ENCODE measurements at places on chromosomes 4 and X.
A peak's percentile ranks its signal among the peaks of the same experiment; 100 is the strongest.

DNA sequence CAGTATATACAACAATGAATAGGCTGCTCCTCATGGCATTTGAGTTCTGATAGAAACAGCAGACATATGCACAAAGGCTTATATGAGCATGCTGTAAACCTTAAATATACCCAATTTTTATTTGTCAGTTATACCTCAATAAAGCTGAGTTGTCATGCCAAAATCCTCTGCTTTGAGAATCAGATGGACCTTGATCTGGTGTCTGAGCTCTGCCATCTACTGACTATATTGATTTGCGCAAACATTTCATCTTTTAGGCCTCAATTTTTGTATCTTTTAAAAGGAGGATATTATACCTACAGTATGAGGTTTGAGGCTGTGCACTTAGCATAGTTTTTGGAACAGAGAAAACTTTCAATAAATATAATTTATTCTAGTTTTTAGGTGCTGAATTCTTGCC, 85.2 kb downstream of the PRRG1 start:
- DNase-seq: no peak

DNA sequence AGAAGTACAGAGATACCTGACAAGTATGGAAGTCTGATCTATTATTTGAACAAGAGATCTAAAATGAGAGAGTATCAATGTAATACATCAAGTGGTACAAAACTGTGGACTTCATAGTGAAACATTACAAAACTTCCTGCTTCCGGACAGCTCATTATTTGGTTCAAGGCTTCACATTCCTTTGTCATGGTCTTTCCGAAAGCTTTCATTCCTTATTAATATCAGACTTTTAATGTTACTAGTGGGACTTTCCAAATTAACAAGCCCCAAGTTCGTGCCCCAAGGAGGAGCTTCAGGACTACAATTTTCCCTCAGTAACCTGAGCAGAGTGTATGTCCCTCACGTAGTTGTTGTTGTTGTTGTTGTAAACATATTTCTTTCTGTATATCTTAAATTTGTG, 1.2 kb downstream of the CHIC2 start:
- peak; percentile 1 for DNase-seq

DNA sequence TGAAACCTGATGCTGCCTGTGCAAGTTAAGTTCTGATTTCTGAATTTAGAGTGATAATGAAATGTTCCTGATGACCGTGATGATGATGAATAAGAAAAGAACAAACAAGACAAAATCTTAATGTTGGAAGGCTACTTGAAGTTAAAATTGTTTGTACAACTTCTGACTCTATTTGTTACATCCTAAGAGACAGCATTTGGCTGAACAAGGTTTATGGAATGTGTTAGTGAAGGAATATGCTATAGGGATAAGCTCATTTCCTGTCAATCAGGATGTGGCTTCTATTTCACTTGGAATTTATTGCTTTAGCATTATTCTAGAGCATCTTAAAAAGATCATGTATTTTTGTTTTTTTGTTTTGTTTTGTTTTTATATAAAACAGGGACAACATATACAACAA, 267.5 kb downstream of the FAT4 start:
- no peak for DNase-seq

DNA sequence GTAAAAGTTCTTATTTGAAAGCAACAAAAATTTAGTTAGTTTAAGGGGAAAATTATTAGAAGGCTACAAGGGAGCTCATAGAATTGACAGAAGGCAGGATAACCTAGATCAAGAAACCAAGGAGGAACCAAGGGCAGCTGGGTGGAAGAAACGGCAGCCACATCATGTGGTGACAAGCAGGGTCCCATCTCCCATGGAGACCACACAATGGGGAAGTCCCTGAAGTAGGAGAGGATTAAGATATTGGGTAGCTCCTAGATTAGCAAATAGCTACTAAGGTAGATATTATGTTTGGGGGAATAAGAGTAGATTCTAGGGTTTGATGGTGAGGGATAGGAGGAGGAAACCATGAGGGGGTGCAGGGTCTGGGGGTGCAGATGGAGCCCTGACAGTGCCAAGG, 48.0 kb upstream of the TMEM154 start:
- no peak for DNase-seq

DNA sequence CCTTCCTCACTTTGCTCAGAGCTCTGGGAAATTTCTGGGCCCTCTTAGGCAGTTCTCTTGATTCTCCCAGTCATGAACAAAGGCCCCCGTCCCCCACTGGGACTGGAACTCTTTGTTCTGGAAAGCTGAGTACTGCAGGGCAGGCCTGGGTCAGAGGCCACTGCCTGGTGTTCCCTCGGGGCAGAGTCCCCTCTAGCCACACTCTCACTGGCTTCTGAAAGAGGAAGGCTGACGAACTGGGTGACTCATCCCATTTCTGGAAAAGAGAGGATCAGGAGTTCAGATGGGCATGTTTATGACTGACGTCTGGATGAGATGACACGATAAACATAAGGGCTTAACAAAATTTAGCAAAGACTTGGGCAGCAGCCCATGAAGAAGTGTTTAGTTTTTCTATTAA, 47.7 kb downstream of the DDX3X start:
- DNase-seq: no peak

- DNase-seq: no peak
Observed at GRCh38 chr4:140793291-140793690, 37.1 kb upstream of the TBC1D9 start.

GRCh38 chrX:46204721-46205422, 340.3 kb downstream of the ZNF674 start:
- DNase-seq: no peak

DNA sequence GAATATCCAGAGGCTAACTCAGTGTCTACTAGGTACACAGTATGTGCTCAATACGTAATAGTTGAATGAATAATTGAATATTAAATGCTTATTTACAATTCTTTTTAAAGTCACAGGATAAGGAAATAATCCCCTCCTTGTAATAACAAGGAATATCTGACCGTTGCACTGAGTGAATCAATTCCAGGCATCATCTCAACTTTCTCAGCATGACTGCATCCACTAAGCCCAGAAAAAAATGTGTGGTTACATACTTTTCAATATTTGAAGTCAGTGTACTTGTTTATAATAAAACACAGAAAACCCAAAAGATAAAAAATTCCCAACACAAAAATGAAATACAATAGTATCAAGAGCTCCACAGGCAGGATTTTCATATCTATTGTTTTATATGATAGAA, 105.4 kb downstream of the TMEM144 start:
- DNase-seq: no peak

- DNase-seq: no peak
Observed at GRCh38 chr4:85798012-85798770, 323.2 kb downstream of the ARHGAP24 start.

GRCh38 chrX:132612821-132613564, 124.2 kb upstream of the MBNL3 start:
- no peak for DNase-seq

GRCh38 chr4:78059524-78059889, 2.4 kb downstream of the FRAS1 start:
- no peak for DNase-seq

GRCh38 chrX:107758231-107758766, 17.3 kb downstream of the TSC22D3 start:
- no peak for DNase-seq

- DNase-seq: no peak
Observed at GRCh38 chrX:48972220-48973164, 848 bp upstream of the KCND1 start.

GRCh38 chr4:155837203-155837796, 28.8 kb downstream of the ASIC5 start:
- DNase-seq: no peak

GRCh38 chr4:127211650-127212560, 420.9 kb upstream of the INTU start:
- DNase-seq: no peak

- peak; percentile 10 for DNase-seq
Observed at GRCh38 chr4:113355550-113356371, 306.3 kb downstream of the ANK2 start.

GRCh38 chr4:174496631-174497432, 25.5 kb downstream of the HPGD start:
- DNase-seq: no peak

GRCh38 chr4:156015781-156016180, 62.1 kb upstream of the CTSO start:
- DNase-seq: no peak

- no peak for DNase-seq
Observed at GRCh38 chrX:80751456-80751855, 58.2 kb downstream of the BRWD3 start.

GRCh38 chr4:150769845-150770244, 187.9 kb downstream of the MAB21L2 start:
- DNase-seq: no peak

DNA sequence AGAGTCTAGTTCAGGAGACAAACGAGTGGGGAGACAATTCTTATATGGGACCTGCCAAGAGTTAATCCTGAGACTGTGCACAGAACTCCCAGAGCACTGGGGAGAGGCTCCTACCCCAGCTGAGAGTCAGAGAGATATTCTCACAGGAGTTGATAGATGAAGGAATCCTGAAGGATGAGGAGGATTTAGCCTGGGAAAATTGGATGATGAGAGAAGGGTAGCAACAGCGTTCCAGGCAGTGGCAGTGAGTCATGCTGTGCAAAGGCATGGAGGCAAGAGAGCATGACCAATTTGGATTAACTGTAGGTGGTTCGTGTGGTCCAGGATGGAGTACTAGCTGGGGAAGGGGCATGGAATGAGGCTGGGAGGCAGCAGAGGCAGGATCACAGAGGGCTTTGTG, 318.6 kb downstream of the LDB2 start:
- DNase-seq: no peak

GRCh38 chrX:18394477-18394876, 30.9 kb upstream of the CDKL5 start:
- no peak for DNase-seq

DNA sequence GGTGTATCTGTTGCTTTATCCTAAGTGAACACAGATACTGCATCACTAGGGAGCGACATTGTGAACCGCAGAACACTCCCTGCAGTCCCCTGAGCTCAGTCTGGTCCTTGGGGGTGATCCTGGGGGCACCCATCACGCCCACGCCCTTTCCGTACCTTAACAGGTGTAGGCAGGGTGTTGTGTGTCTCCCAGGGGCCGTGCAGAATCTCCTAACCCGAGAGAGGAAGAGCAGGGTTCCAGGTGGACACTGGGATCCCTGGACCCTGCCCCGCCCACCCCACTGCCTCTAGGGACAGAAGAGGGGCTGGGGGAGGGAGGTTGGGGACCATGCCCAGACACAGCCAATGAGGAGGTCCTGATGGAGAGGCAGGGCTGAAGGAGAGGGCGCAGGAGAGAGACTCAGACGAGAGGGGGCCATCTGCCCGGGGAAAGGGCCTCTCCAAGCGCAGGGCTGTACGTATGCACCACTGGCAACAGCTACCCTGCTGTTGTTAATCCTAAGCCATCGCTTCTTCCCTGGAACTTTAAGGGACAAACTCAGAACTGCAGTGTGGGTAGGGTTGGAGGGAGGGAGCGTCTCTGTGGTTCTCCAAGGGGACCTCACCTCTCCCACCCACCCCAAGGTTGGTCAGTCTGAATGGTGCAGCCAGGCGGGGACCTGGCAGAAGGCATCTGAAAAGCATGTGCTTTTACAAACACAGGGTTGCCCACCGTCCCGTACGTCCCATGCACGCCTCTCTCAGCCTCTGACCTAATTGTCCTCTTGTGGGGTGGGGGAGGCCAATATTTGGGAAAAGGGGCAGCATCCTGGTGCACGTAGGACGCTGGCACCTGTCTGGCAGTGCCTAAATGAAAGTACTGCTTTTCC, 2.5 kb downstream of the P2RY8 start:
- no peak for DNase-seq

DNA sequence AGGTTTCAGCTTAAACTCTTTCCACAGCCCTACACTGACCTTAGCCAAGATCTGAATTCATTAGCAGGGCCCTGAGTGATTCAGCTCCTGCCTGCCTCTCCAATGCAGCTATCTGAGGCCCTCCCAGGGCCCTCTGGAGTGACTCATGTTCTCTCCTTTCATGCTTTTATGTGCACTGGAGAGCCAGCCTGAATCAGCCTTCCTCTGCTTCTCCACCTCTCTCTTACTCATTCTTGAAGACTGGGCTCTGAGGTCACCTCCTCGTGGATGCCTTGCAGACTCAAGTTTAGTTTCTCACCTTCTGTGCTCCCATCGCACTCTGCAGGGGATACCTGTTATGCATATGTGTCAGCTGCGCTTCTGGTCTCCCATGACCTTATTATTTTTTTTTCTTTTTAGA, 3.1 kb upstream of the OCIAD2 start:
- no peak for DNase-seq

- DNase-seq: no peak
Observed at GRCh38 chr4:2340272-2341061, 78.0 kb downstream of the ZFYVE28 start.

DNA sequence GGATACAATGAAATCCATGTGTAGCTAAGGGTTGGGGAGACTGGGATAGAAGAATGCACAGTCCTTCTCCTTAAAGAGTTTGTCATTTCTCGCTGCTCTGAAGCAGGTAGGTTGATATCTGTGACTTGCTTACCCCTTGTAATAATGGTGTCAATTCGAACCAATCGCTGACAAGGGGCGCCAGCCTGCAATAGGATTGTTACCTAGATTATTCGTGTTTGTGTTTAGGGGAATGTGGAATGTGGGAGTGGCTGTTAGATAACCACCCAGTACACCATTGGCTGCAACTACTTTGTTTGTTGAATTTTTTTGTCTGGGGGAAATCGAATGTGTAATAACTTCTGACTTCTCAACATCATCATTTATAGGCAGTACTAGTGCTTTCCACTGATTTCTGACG, 141.6 kb downstream of the LARP7 start:
- no peak for DNase-seq

- DNase-seq: no peak
Observed at GRCh38 chrX:111823128-111823527, 52.9 kb upstream of the TRPC5OS start.

DNA sequence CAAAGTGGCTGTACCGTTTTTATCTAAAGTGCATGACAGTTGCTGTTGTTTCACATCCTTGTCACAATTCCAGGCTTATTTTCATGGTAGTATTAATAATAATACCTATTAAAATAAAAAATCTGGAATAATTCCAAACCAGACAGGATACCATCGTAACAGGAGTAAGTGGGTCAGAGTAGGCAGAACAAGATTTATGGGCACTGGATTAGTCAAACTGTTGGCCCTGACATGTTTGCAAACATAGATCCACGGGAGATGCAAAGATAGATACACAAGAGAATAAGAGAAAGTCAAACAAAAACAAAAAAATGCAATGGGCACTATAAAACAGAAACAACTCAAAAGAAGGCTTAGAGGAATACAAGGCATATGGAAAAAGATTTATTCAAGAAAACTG, 449.5 kb upstream of the HS3ST1 start:
- no peak for DNase-seq

DNA sequence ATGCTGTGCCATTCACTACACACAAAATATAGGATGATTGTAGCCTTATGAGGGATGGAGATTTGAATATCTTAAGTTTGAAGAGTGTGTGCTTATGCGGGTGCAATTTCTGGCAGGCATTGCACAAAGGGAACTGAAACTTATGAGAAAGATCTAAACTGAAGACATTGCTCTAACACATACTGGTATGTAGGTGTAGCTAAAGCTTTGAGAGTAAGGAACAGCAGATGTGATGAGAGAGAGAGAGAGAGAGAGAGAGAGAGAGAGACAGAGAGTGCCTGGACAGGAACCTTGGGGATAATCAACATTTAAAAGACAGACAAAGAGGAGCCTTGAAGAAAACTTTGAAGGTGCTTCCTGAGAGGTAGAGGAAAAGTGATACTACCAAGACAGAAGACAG, 379.7 kb downstream of the SPRY1 start:
- no peak for DNase-seq

Measured in stimulated activated CD4-positive, alpha-beta T cell treated with anti-CD3 and anti-CD28 coated beads, Interleukin-1b, Interleukin-23, amount 100 ng/mL, for 1 hour (primary cell).